ENCODE measurements at places on chromosomes 4 and X. TPM values are rescaled to one million over a fixed set of nuclear protein-coding genes. Genes with fewer than 3 reads are reported as not detected.

The CLGN gene
- total RNA-seq, result 3.4 TPM

The FAM184B gene
- total RNA-seq, result 0.23 TPM

DNA sequence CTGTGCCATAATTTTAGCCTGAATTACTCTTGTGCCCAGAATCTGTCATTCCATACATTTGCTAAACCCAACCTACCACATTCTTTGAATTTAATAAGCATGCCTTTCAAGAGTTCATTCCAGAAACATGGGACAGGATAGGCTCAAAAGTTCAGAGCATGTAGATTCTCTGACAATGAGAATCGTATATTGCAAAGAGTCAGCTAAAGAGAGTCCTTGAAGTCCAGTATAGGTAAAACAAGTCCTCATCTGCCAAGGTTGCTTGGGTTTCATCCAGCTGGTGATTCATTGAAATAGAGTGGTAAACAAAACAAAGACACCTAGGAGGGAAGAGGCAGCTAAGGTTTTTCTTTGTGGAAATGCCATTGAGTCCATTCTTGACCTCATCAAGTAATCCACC lies 249.3 kb upstream of the DIPK2B start:
- DNase-seq, result no peak

DNA sequence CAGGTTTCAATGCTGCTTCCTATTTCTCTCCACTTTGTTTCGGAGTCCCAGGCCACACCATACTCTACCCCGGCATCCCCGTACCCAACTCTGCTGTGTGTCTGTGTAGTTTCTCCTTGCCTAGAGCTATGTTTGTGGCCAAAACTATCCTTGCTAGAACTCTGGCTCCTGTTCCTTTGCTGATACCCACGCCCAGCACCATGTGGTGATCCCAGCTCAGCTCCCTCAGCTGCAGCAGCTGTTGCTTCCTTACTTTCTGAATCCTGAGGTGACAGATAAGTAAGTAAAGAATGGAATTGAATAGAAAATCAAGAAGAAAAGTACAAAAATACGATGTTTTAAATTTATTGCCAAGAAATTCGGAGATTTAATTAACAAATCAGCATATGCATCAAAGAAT lies 55.8 kb downstream of the CASP3 start:
- no peak for DNase-seq

- peak; percentile 68 for DNase-seq
Observed at GRCh38 chr4:186104114-186104889, at the start of gene FAM149A. Gene FAM149A, plus strand, starts transcription at chr4:186104704.

DNA sequence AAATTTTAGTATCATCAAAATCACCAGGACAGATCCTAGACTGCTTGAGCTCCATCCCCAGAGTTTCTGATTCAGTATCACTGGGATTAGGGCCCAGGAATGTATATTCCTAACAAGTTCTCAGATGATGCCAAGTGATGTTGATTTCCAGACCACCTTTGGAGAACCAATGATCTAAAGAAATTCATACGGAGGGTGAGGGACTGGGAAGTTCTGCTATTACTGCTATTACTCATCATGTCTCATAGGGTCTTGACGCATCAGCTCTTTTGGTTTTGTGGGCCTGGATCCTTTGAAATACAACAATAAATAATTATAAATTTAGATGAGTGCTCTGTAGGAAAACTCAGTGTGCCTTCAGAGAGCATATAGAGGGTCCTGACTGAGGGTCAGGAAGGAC lies 59.8 kb upstream of the LGI2 start:
- DNase-seq, result no peak
